ENCODE measurements at places on chromosomes 6 and 20. TPM values are rescaled to one million over a fixed set of nuclear protein-coding genes. Genes with fewer than 3 reads are reported as not detected.

The PDE7B gene
- total RNA-seq, result 13.3 TPM

The FOXC1 gene
- 61.8 TPM for total RNA-seq

The C6orf15 gene
- not detected for total RNA-seq

The HFE gene
- 13.9 TPM for total RNA-seq

The LIN28B gene
- not detected for total RNA-seq

The SLC32A1 gene
- total RNA-seq, result not detected

The GDAP1L1 gene
- not detected for total RNA-seq

The RAB44 gene
- 0.27 TPM for total RNA-seq

The TPX2 gene
- total RNA-seq, result 0.71 TPM

The WFDC2 gene
- total RNA-seq, result 4.1 TPM

The SLC29A1 gene
- 71.7 TPM for total RNA-seq

The MEI4 gene
- total RNA-seq, result 0.13 TPM

Data from sciatic nerve (tissue), 2 donors.